SJSA1 (cell line): ENCODE measurements at places on chromosomes 2 and 18. TPM values are rescaled to one million over a fixed set of nuclear protein-coding genes. Genes with fewer than 3 reads are reported as not detected.

DNA sequence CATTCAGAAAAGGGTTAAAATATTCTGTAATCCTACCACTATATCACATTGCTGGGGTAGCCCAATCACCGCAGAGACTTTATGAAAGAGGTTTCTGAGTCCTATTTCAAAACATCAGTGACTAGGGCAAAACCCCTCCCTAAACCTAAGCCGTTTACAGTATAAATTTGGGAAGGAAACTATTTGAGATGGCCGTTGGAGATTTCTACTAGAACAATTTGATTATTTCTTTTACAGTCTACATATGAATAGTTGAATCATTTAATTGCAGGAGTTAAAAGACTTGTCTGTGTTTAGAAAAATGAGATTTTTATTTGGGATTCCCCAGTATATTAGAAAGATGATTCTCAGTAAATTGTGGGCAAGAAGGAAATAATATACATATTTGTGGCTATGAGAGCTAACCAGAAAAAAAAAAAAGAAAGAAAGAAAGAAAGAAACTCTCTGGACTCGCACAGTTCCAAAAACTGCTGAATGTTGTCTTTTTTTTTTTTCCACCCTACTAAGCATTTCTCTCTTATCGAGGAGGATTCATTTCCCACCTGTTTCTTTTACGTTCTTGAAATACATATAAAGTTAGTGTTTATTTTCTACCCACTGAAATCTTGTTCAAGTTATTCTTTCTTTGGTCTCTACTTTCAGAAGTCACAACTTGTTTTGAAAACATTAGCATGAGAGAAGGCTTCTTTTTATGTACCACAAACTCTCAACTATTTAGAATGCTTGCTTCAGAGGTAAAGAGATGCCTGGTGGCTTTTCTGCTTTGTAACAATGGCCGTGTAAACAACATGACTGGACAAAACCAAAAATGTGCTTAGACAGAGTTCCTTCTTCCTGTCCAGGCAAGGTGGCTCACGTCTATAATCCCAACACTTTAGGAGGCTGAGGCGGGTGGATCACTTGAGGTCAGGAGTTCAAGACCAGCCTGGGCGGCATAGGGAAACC, 65.9 kb downstream of the BCL2 start:
- DNase-seq: peak; percentile 57
- H3K27ac ChIP-seq: peak overlapping the region; percentile 90
- H3K36me3 ChIP-seq: no peaks in the 10 kb centered on the region

DSC3 gene
- 13.9 and 20.0 TPM in 2 replicates for total RNA-seq

VSNL1 gene
- 1.00 and 4.1 TPM in 2 replicates for total RNA-seq

DNA sequence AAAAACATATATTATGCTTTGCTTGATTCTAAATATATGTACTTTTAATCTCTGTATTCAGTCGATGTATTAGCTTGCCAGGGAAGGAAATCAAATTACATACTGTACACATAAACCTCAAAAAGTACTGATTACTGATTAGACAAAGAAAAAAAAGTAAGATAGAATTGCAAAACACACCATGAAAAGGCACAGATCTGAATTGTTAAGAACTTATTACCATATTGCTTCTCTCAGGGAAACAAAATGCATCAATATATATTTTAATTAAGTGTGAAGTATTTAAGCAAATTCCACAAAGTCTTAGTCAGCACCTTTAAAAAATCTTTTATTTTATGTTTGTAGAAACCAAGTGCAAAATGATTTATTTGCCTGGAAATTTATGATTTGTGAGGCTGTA, 309.3 kb downstream of the RNF144A start:
- H3K4me1 ChIP-seq: no peaks in the 10 kb centered on the region
- no peak overlapping the region for H3K27ac ChIP-seq
- H3K36me3 ChIP-seq: no peaks in the 10 kb centered on the region

KCNS3 gene
- total RNA-seq: 4.9 and 35.6 TPM in 2 replicates

ABCB11 gene
- not detected in 2 replicates for total RNA-seq

CGREF1 gene
- 2.1 and 3.1 TPM in 2 replicates for total RNA-seq

- no peaks in the 10 kb centered on the region for H3K4me1 ChIP-seq
- H3K4me3 ChIP-seq: no peak overlapping the region
- no peak overlapping the region for H3K27ac ChIP-seq
Measured at GRCh38 chr18:55967019-55967418, 379.0 kb upstream of the TCF4 start.

GRCh38 chr2:44836916-44837315, 104.6 kb upstream of the SIX3 start:
- no peak for DNase-seq
- H3K27ac ChIP-seq: no peak overlapping the region
- no peaks in the 10 kb centered on the region for H3K36me3 ChIP-seq
- H3K27me3 ChIP-seq: no peaks in the 10 kb centered on the region

DNA sequence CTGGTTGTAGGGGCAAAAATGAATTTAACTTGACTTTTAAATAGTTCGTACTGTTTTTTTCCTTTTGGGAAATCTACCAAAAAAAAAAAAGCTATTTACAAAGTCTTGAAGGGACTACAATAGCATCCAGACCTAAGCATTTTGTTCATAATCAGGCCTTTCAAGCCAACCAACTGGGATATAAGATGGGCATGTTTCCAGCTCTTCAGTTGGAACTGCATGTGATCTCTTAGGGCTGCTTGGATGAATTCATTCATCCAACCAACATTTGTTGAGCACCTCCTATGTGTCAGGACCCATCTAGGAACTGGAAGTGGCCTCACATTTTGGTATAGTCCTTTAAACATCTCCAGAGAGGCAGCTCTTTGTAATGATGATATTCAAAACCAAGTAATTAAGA, 98.6 kb downstream of the AAK1 start:
- H3K4me1 ChIP-seq: peaks cover 11% of the 10 kb centered on the region
- no peaks in the 10 kb centered on the region for H3K27me3 ChIP-seq
- no peak overlapping the region for H3K27ac ChIP-seq
- no peak for DNase-seq
- no peak overlapping the region for H3K4me3 ChIP-seq

DNA sequence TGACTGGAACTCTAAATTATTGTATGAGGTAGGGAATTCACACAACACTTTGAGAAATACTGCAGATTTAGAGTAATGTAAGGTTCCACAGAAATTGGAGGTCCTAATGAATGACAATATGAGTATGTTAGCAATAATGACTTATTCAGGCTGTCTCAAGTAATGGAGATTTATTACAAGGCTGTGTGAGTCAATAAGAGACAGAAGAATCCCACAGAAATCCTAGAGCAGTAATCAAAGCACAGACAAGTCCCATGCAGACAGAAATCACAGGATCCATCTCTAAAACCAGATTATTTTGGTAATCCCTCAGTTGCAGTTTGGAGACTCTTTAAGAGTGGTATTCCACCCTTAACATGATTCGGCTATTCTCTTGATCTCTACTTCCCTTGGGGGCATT, 83.6 kb downstream of the FAM161A start:
- H3K27ac ChIP-seq: no peak overlapping the region
- H3K36me3 ChIP-seq: no peaks in the 10 kb centered on the region
- no peak overlapping the region for H3K4me3 ChIP-seq
- no peaks in the 10 kb centered on the region for H3K4me1 ChIP-seq
- no peak for DNase-seq

- H3K4me1 ChIP-seq: no peaks in the 10 kb centered on the region
- no peak for DNase-seq
- H3K36me3 ChIP-seq: no peaks in the 10 kb centered on the region
Measured at GRCh38 chr2:183495079-183495478, 370.8 kb downstream of the NUP35 start.

TRIM43 gene
- total RNA-seq: not detected in 2 replicates

DNA sequence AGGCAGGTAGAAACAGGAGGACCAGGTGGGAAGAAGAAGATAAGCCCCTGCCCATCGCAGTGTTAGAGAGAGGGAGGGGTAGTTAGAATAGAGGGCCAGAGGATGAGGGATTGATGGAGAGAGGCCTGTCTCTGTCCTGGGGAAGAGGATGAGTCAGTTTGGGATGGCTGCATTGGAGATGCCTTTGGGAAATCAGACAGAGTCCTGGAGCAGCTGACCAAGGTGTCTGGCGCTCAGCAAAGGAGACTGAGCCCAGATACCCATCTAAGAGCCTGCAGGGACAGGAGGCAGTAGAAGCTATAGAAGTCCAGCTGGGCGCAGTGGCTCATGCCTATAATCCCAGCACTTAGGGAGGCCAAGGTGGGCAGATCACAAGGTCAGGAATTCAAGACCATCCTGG, 177.8 kb upstream of the HAAO start:
- no peak overlapping the region for H3K27ac ChIP-seq
- DNase-seq: no peak
- peaks cover 29% of the 10 kb centered on the region for H3K4me1 ChIP-seq
- H3K27me3 ChIP-seq: no peaks in the 10 kb centered on the region

DCDC2C gene
- total RNA-seq: not detected in 2 replicates

- no peaks in the 10 kb centered on the region for H3K27me3 ChIP-seq
- H3K36me3 ChIP-seq: no peaks in the 10 kb centered on the region
- H3K4me1 ChIP-seq: peaks cover 44% of the 10 kb centered on the region
- peak overlapping the region; percentile 88 for H3K27ac ChIP-seq
- H3K4me3 ChIP-seq: no peak overlapping the region
Measured at GRCh38 chr2:34104601-34105000, 505.5 kb upstream of the FAM98A start.

MTIF2 gene
- total RNA-seq: 35.0 and 50.5 TPM in 2 replicates

- no peak for DNase-seq
- no peak overlapping the region for H3K4me3 ChIP-seq
- H3K4me1 ChIP-seq: no peaks in the 10 kb centered on the region
- H3K27ac ChIP-seq: no peak overlapping the region
Measured at GRCh38 chr2:97750017-97750416, 36.6 kb downstream of the ZAP70 start.

STAT4 gene
- 0.89 and 8.2 TPM in 2 replicates for total RNA-seq

DNA sequence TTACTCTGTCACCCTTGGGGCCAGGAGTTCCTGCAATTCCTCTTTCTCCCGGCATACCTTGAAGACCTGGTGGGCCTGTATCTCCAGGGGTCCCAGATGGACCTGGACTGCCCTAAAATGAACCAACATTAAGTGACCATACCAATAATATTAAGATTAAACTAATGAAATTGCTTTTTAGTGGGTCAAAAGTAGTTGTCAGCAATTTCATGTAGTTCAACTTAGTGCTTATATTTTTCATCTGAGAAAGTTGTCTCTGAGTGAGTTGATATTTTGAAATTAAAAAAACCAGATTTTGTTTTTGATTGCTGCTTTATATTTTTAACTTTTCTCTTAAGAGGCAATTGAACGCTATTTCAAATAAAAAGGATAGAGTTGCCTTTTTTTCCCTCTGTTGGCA, 83.1 kb downstream of the COL3A1 start:
- H3K4me1 ChIP-seq: peaks cover 19% of the 10 kb centered on the region
- H3K4me3 ChIP-seq: no peak overlapping the region
- peaks cover 93% of the 10 kb centered on the region for H3K36me3 ChIP-seq

DNA sequence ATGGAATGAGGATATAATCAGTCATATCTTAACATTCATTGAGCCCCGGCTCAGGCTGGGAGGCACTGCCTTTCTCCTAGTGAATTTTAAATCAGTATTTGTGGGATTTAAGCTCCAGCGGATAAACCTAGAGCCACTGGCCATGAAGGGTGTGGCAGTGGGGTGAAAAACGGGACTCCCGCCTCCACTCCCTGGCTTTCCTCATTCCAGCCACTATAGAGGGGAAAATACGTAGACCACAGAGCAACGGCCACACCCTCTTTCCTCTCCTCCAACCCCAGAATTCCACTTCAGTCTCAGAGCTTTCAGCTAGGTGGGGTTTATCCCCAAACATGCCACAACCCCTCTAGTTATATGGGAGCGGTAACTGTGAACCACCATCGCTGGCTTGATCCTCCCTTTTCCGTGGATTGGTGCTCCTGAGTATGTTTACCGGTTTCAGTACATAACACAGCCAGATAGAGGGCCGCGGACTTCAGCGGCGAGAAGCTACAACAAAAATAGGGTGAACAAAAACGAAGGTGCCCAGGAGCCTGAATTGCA, 70.6 kb upstream of the ITGB6 start:
- no peaks in the 10 kb centered on the region for H3K27me3 ChIP-seq
- peak overlapping the region; percentile 30 for H3K4me3 ChIP-seq
- peaks cover 28% of the 10 kb centered on the region for H3K4me1 ChIP-seq
- H3K27ac ChIP-seq: peak overlapping the region; percentile 93
- peaks cover 26% of the 10 kb centered on the region for H3K36me3 ChIP-seq

DNA sequence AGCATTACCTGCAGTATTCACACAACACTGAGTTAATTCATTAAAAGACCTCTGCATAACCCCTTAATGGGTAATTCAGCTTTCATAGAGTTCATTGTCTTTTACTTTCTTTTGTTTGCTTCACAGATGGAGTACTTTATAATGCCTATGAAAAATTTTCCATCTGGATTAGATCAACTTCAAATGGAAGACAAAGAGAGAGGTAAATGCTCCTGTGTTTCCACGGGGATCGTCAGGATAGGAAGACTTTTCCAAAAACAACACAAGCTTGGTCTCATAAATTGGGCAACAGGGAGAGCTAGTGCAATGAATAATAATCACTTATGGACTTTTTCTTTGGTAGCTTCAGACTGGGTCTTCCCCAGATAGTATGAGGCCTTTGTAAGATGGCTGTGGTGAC, 100.7 kb downstream of the ICOS start:
- DNase-seq: no peak
- no peaks in the 10 kb centered on the region for H3K36me3 ChIP-seq
- no peaks in the 10 kb centered on the region for H3K4me1 ChIP-seq
- H3K4me3 ChIP-seq: no peak overlapping the region
- H3K27me3 ChIP-seq: peaks cover 8% of the 10 kb centered on the region; the same call in 1 of the 2 replicates
- H3K27ac ChIP-seq: no peak overlapping the region

REEP1 gene
- total RNA-seq: 0.24 and 0.78 TPM in 2 replicates

- H3K4me3 ChIP-seq: no peak overlapping the region
- peaks cover 71% of the 10 kb centered on the region for H3K36me3 ChIP-seq
- H3K27ac ChIP-seq: no peak overlapping the region
Measured at GRCh38 chr2:191394043-191394442, 148.8 kb downstream of the MYO1B start.

DNA sequence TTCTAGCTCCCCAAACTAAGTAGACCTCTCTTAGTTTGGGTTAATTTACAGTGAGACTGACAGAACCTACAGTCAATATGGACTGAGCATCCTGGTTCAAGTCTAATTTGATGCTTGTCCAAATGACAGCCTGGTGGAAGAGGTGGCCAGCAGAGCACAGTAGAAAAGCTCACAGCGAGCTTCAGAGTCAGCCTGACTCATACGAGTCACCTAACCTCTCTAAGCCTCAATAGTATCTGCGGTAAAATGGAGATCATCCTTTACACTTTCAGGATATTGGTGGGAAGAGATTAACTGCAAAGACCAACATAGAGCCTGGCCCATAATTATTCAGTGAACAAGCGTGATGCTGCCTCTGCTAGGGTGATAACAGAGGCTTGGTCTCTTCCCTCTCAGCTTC, 54.5 kb downstream of the DOCK10 start:
- no peak for DNase-seq
- H3K27me3 ChIP-seq: no peaks in the 10 kb centered on the region
- peaks cover 15% of the 10 kb centered on the region for H3K4me1 ChIP-seq
- H3K36me3 ChIP-seq: no peaks in the 10 kb centered on the region
- no peak overlapping the region for H3K27ac ChIP-seq
